Cerebellum (tissue), 4 donors: ENCODE measurements at places on chromosomes 7 and 10. TPM values are rescaled to one million over a fixed set of nuclear protein-coding genes. Genes with fewer than 3 reads are reported as not detected.

DNA sequence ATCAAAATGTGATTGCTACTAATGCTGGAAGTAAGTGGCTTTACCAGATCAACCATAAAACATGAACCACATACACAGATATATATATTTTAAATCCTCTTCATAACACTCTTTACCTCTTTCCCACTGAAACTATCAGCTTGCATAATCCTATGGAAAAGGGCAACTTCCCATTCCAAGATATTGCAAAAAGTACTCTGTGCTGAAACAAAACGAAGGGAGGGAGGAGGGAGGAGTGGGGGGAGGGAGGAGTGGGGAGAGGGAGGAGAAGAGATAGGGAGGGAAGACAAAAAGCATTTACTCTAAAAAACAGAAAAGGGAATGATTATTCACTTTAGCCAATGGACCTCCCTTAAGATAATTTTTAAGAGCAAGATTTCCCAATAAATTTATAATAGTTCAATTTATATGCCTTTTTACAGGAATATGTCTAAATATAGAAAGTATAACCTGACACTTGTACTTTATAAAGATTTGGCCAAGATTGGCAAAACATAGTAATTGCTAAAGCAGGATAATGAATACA is 344.8 kb upstream of the NFE2L3 start:
- no peak for DNase-seq

DNA sequence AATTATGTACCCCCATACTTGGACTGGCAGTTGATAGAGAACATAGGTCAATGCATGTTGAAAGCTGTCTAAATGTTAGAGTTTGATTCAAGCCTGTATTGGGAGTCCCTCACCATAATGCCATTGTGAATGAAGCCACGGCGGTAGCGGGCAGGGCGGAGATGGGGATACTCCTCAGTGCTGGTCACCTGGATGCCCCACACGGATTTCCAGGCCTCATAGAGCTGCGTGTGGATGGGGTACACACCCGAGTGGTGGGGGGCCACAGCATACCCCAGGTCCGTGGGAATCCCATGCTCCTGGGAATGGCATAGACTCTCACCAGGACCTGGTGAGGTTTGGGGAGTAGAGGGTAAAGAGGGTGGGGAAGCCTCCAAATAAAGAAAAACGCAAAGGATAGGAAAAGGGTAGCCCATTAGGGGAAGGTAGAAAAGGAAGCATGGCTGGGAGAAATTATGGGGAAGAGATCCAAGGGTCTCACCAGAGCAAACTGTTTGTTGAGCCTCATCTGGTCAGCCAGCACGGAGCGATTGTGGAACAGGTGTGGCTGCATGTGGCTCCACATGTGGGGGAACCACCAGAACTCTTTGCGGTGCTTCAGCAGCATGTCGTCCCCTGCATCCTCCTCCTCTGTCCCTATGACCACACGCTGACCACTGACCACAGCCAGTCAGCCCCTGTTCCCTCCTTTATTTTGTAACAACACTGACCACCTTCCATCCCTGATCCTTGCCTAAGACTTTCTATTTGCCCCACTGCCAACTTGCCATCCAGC is 5.0 kb downstream of the NDST2 start:
- DNase-seq: no peak

DNA sequence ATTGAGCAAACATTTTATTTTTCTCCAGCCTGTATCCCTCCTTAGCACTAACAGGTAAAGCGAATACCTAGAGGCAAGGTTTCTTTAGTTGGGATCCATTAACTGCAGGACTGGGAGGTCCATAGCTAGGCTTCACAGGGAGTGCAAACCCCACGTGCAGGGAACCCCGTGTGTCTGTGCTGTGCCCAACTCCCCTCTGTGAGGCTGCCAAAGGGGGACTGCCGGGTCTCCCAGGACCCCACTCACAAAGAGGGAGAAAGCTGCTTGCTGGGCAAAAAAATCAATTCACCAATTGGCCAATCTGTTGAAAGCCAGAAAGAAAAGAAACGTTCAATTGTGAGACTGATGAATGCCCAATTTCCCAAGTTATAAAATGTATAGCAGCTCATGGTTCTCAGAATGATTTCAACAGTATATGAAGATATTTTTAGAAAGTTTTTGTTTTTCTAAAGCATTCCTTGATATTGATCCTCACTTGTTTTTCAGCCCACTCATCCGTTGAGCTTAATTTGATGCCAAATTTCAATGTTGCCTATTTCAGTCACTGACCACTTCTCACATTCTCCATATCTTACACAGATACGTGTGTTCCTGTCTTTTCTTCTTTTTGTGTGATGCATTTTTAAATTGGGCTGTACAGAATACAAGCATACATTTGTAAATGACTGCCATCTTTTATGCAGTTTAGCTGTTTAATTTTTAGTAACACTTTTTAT is 202.7 kb upstream of the PRSS58 start:
- no peak for DNase-seq

GRCh38 chr7:116524609-116525297 is at the start of gene CAV1:
TSS of gene CAV1 (plus strand) at chr7:116525036. CDS start at chr7:116525063, 27 bp downstream.
- peak; percentile 6 for DNase-seq

- DNase-seq: no peak
These were observed 24.3 kb upstream of the COBL start for GRCh38 chr7:51340936-51341335.

- no peak for DNase-seq
These were observed 48.1 kb downstream of the ADAM22 start for GRCh38 chr7:87982116-87982515.

GRCh38 chr7:50142425-50143017 is 49.5 kb upstream of the ZPBP start:
- peak; percentile 17 for DNase-seq

DNA sequence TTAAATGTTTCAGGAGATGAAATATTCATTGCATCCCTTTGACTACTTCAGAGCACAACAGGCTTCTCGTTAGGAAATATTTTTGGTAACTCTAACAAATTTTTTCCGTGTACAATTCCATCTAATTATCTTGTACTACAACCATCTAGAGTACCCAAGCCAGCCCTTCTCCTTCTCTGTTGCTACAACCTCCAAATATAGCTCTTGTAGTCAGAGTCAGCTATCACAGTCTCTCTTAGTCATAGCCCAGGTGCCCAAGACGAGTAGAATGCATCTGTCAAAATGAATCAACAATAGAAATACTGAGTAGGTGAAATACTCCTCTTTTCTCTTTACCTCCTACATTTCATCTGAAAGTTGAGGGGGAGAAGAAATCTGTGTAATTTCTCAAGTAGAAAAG is 74.0 kb downstream of the INHBA start:
- no peak for DNase-seq

DNA sequence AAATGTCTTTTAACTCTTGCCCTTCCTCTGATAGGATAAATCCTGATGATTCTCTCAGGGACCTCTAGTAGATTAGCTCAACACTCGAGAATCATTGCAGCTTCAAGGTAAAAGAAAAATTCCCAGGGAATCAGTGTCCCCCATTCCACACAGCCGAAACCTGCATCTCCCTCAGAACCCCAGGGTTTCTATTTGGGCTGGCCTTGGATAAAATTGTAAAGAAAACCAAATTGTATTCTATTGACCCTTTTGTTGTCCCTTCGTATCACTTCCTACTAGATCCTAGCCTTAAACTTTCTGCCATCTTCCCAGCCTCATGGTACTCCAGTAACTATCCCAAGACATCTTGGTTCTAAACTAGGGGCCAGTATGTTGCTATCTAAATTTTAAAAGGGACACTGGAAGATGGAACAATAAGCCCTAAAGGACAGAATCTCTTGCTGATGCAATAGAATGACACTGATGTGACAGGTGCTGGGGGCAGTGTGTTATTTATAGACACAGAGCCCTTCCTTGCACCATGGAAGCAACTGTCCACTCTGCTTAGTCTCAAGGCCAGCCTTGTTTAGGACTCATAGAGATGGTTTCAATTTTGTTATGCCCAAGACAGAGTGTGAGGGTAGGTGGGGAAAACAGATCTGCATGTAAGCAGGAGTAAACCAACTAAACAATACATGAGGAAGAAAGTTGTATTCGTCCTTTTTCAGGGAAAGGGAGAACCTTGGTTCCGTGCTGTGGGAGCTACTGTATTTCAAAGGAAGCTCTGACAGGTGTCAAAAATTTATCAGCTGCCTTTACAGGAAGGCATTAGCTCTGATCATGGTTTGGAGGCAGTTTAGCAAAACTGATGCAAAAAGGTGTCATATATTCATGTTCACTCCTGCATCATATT is 7.6 kb downstream of the ASB15 start:
- DNase-seq: no peak

GRCh38 chr10:91511549-91512330 is 101.6 kb downstream of the HECTD2 start:
- DNase-seq: no peak

DNA sequence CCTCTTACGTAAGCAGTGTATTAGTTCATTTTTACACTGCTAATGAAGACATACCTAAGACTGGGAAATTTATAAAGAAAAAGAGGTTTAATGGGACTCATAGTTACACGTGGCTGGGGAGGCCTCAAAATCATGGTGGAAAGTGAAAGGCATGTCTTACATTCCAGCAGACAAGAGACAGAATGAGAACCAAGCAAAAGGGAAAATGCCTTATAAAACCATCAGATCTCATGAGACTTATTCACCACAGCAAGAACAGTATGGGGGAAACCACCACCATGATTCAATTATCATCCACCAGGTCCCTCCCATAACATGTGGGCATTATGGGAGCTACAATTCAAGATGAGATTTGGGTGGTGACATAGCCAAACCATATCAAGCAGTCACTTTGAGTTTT is 126.3 kb upstream of the CXCL12 start:
- DNase-seq: no peak

DNA sequence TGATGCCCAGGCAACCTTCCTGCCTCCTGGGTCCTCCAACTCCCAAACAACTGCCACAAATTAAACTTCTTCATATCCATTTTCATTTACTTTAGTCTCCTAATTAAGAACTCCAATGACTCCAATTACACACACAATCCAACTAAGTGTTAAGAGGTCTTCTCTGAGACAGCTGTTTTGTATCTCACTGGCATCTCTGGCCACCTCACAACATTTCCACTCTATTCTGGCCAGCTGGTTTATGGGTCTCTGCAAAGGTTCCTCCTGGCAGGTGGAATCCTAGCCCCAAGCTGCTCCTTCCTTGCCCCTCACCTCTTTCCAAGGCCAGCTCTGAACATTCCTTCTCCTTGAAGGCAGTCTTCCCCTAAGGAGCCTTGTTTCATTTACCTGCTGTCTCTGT is 123.1 kb upstream of the HPS1 start:
- no peak for DNase-seq

GRCh38 chr10:50260791-50261281 is 9.5 kb upstream of the ASAH2 start:
- DNase-seq: no peak

GRCh38 chr7:159108491-159108890 is 36.2 kb downstream of the VIPR2 start:
- no peak for DNase-seq

DNA sequence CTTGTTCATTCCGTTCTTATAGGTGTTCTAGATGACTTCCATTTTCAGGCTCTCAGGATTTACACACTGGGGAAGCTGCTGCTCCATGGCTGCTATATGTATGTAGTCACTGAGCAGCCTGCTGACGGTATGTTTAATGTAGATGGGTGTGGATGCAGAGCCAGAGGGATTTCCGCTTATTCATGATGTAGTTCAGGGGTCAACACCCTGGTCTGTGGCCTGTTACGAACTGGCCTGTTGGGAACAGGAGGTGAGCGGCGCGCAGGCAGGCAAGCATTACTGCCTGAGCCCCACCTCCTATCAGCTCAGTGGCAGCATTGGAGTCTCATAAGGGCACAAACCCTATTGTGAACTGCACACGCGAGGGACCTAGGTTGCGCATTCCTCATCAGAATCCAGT is 33.9 kb downstream of the DNAJB6 start:
- DNase-seq: no peak

GRCh38 chr10:59362959-59363381 is 621 bp upstream of the FAM13C start:
- peak; percentile 41 for DNase-seq

DNA sequence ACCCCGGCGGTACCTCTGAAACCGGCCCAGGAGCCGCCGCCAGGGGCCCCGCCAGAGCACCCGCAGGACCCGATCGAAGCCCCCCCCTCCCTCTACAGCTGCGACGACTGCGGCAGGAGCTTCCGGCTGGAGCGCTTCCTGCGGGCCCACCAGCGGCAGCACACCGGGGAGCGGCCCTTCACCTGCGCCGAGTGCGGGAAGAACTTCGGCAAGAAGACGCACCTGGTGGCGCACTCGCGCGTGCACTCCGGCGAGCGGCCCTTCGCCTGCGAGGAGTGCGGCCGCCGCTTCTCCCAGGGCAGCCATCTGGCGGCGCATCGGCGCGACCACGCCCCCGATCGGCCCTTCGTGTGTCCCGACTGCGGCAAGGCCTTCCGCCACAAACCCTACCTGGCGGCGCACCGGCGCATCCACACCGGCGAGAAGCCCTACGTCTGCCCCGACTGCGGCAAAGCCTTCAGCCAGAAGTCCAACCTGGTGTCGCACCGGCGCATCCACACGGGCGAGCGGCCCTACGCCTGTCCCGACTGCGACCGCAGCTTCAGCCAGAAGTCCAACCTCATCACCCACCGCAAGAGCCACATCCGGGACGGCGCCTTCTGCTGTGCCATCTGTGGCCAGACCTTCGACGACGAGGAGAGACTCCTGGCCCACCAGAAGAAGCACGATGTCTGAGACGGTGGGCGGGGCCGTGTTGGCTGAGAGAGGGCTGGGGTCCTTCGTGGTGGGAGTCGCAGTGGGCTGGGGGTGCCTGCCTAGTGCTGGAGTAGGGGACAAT is 3.8 kb downstream of the REPIN1 start:
- DNase-seq: no peak

Gene ARHGAP22
- 7.7 TPM for total RNA-seq

Gene CDC14C
- total RNA-seq: not detected

Gene MMD2
- 5.2 TPM for total RNA-seq

Gene UPK3BL2
- total RNA-seq: 8.0 TPM

Gene TUBB8
- not detected for total RNA-seq

Gene H2BK1
- not detected for total RNA-seq

Gene ANXA8
- not detected for total RNA-seq

Gene ZFAND4
- 28.1 TPM for total RNA-seq

Gene TRIP6
- total RNA-seq: 7.6 TPM
